ENCODE measurements at places on chromosomes 5 and 9.

- DNase-seq: no peak
Observed at GRCh38 chr5:178849316-178849715, 10.4 kb upstream of the ZNF354B start.

DNA sequence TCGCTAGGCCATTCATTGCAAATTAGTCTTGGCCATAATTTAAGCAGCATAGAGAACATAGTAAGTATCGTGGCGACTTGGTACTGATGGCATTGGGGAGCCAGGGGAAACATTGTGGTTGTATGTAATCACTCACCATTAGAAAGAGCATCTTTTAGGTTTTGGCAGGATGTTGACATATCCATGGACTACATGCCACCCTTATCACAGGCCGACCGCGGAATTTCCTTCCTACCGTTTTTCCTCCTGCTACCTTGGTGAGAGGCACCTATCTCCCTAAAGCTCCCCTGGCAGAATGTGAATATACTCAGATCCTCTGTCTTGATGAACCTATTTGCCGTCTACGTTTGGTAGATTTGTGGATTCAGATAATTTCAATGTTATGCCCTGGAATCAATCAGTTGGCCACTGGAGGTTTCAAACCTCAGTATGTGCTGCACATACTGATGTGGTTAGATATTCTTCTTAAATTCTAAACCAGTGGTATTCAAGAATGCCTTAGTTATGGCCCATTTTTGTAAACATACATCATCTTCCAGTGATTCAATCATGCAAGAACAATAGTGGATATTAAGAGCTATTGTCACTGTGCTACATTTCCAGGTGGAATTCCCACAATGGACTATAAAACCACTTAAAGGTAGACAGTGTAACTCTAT lies 271.0 kb upstream of the HAPLN1 start:
- DNase-seq: no peak

- no peak for DNase-seq
Observed at GRCh38 chr9:114247077-114247476, 75.8 kb upstream of the ORM1 start.

GRCh38 chr5:161305601-161306000 lies 240.9 kb downstream of the GABRB2 start:
- no peak for DNase-seq

DNA sequence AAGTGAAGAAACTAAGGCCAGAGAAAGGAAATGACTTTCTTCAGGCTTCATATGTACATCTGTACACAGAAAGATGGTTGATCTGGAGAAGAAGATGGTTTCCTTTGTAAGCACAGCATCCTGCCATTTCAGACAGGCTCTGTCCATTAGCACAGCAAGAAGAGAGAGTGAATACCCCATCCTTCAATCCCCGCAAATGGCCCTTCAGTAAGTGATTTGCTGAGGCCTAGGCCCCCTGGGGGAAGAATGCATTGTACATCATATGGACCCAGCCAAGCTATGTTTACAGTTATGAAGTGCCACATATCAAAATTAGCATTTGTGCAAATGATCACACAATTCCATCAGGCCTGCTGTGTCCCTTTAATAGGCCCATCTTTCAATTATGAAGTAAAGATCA lies 657.4 kb downstream of the BRINP1 start:
- no peak for DNase-seq

- DNase-seq: no peak
Observed at GRCh38 chr5:159527546-159528254, 197.4 kb upstream of the IL12B start.

All from activated CD4-positive, CD25-positive, alpha-beta regulatory T cell treated with anti-CD3 and anti-CD28 coated beads, Interleukin-2, amount 50 U/mL, for 16 hours (primary cell).